T-helper 17 cell (primary cell): ENCODE measurements at places on chromosomes 6 and 20.

DNA sequence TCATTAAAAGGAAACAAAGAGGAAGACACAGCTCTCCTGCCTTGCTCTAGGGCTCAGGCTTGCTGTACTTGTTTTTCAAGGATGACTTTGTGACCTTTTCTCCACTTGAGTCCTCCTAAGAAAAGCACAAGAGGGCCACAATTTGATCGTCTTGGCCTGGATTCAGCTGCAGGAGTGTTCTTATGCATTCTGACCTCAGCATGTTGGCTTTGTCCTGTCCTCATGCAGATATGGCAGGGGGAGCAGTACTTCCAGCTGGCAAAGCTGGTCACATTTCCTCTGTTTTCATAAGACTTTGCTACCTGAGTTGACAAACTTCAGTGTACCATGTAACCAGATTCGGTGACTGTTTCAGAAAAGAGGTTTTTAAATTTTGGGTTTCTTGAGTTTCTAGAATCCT is 30.8 kb downstream of the KDM1B start:
- no peaks in the 10 kb centered on the region for H3K36me3 ChIP-seq
- H3K4me1 ChIP-seq: no peaks in the 10 kb centered on the region
- H3K4me3 ChIP-seq: no peak overlapping the region
- DNase-seq: no peak
- H3K27me3 ChIP-seq: no peaks in the 10 kb centered on the region

DNA sequence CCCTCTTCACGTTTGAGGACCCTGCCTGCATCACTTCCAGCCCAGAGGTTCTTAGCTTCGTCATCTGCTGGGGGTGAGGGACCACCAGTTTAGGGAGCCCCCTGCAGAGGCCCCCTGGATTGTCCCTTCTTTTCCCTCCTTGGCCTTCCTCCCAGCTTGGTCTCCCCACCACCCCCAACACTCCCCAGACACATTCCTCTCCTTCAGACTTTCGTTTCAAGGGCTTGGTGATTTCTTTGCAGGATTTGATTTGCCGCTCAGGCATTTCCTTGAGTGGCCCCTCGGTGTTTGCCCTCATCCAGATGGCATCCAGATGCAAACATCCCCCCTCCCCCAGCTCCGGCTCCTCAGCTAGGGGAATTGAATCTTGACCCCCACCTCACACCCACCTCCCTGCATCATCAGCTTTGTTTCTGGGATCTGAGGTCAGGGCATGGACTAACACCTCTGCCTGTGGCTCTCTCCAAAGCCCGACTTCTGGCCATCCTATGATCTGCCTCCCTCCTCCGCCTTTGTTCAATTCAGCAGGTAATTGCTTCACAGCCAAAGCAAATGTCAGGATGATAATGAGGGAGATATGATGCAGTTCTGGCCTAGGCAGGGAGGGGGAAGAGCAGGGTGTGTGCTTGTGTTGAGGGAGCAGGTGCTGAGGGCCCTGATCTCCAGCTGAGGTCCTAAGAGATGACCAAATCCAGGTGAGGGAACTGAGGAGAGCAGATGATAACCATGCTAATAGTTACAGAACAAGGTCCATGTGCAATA is 141.5 kb downstream of the VEGFA start:
- H3K36me3 ChIP-seq: no peaks in the 10 kb centered on the region
- H3K4me3 ChIP-seq: no peak overlapping the region
- H3K27me3 ChIP-seq: peaks cover 14% of the 10 kb centered on the region

DNA sequence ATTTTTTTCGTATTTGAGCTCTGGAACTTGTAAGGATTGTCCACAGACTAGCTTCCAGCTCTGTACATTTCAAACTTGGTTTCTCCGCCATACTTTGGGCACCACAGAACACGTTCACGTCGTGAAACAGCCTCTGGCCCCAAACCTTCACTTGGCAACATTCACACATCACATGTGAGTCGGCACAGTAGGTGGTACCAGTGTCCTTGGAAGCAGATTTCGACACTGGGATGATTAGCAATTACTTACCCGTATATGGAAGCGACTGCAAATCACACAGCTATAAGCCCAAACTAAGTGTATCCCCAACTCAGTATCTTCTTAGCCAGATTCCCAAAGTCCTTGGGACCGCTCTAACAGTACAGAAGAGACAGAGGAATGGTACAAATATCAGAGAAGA is 60.2 kb downstream of the MAFB start:
- H3K4me3 ChIP-seq: no peak overlapping the region
- no peak overlapping the region for H3K27ac ChIP-seq
- no peak for DNase-seq
- no peaks in the 10 kb centered on the region for H3K36me3 ChIP-seq
- H3K4me1 ChIP-seq: no peaks in the 10 kb centered on the region

DNA sequence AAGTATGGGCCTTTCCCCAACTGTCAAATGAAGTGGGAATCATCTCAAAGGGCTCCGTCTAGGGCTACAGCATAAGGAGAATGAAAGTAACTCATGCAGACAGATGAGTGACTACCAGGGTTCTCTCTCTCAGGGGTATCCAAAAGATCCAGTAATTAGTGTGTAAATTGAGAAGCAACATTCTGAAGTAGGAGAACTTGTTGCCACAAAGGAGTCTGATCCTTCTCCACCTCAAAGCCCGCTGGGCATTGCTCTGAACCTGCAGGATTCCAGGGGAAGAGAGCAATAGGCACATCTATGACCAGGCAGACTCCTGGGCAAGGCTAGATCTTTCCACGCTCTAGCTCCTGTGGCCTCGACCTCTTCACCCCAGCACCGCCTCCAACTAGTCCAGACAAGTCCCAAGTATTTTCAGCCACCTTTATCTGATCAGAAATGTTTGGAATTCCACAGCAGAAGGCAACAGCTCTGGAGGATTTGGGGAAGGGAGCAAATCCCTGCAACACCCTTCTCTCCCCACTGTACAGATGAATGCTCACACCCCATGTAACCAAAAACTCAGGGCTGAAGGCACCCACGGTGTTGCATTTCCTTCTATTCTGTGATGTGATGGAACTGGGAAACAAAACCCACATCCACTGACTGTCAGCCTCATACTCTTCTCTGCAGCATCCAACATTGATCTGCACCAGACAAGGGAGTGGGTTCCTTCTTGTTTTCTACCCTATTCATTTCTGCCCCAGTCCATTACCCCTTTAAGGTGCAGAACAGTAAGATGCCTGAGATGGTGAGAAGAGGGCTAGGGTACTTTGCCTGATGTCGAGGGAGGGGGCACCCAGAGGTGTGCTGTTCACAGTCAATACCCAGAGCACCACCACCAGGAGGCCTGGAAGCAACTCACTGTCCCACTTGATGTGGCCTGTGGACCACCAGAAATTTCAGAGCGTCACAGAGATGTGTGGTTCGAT is 41.0 kb downstream of the COX4I2 start:
- no peak for DNase-seq
- peak overlapping the region; percentile 74 for H3K4me3 ChIP-seq
- H3K27me3 ChIP-seq: no peaks in the 10 kb centered on the region
- peaks cover 11% of the 10 kb centered on the region for H3K36me3 ChIP-seq
- peaks cover 79% of the 10 kb centered on the region for H3K4me1 ChIP-seq
- H3K27ac ChIP-seq: peak overlapping the region; percentile 99

DNA sequence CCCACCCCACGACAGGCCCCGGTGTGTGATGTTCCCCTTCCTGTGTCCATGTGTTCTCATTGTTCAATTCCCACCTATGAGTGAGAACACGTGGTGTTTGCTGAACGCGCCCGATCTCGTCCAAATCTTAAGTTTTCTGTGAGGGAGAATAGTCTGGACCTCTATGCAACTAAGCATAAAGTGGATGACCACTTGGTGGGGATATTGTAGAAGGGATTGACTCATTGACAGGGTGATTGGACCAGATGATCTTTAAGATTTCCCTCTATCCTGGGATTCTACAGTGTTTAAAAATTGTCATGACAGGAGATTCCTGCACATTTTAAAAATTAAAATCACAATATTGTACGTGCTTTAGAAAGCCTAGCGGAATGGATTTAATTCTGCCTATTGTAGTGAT is 141.3 kb downstream of the TRMT11 start:
- H3K36me3 ChIP-seq: peaks cover 2% of the 10 kb centered on the region
- no peaks in the 10 kb centered on the region for H3K27me3 ChIP-seq
- H3K4me1 ChIP-seq: no peaks in the 10 kb centered on the region

GRCh38 chr6:84825461-84825860 is 61.1 kb upstream of the TBX18 start:
- no peaks in the 10 kb centered on the region for H3K36me3 ChIP-seq
- no peaks in the 10 kb centered on the region for H3K4me1 ChIP-seq
- H3K27ac ChIP-seq: no peak overlapping the region
- no peak overlapping the region for H3K4me3 ChIP-seq
- no peak for DNase-seq

DNA sequence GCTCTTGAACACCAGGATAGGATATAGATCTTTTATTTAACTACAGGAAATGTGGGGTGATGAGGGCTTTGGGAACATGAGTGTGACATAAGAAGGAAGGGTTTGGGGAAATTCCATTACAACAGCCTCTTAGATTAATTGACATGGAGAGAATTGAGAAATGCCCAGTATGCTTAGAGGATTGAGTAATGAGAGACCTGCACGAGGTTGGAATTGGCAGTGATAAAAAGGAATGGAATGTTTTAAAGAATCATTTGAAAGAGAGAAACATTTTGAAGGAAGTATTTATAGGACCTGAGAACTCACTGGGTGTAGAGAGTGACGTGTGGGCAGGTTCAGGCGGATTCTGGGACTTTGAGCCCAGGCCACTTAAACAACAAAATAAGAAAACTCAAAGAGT is 227.0 kb downstream of the BMP2 start:
- no peaks in the 10 kb centered on the region for H3K27me3 ChIP-seq
- H3K36me3 ChIP-seq: no peaks in the 10 kb centered on the region
- H3K4me3 ChIP-seq: no peak overlapping the region
- no peak overlapping the region for H3K27ac ChIP-seq
- no peak for DNase-seq

DNA sequence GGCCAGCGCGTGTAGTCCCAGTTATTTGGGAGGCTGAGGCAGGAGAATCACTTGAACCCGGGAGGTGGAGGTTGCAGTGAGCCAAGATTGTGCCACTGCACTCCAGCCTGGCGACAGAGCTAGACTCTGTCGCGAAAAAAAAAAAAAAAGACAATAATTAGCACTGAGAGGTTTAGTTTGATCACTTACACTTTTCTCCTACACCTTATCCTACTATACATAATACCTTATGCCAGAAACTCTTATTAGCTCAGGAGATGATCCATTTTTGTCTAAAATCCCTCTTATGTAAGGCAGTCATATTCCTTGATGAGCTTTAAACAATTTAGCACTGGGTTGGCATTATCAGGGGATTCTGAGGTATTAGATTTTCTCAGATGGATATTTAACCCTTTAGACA is 3.6 kb upstream of the MTFR2 start:
- H3K27me3 ChIP-seq: no peaks in the 10 kb centered on the region
- H3K36me3 ChIP-seq: peaks cover 4% of the 10 kb centered on the region
- peaks cover 40% of the 10 kb centered on the region for H3K4me1 ChIP-seq
- DNase-seq: no peak
- H3K27ac ChIP-seq: peak overlapping the region; percentile 96
- peak overlapping the region; percentile 62 for H3K4me3 ChIP-seq

- H3K27ac ChIP-seq: peak overlapping the region; percentile 100
- no peaks in the 10 kb centered on the region for H3K27me3 ChIP-seq
- H3K36me3 ChIP-seq: no peaks in the 10 kb centered on the region
Observed at GRCh38 chr6:142843361-142843760, 101.6 kb downstream of the HIVEP2 start.

- no peak overlapping the region for H3K27ac ChIP-seq
- peaks cover 15% of the 10 kb centered on the region for H3K4me1 ChIP-seq
- H3K4me3 ChIP-seq: no peak overlapping the region
- no peak for DNase-seq
- peaks cover 7% of the 10 kb centered on the region for H3K36me3 ChIP-seq
Observed at GRCh38 chr6:155274106-155274505, 10.3 kb downstream of the CLDN20 start.

DNA sequence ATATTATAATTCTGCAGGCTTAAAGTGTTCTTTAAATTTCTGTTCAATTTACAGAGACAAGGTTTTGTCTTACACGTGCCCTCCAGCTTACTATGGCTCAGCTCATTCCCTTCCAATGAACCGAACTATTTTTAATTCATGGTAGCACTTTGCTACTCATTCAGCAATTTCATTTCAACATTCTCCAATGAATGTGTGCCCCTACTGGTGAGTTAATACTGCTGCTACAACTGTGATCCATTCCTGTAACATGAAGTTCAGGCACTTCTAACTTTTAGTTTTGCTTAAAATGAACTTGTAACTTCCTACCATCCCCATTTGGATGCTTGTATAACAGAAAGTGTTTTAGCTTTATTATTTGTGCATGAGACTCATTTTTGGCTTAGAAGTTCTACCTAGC is 99.7 kb downstream of the F13A1 start:
- peaks cover 2% of the 10 kb centered on the region for H3K36me3 ChIP-seq
- H3K27me3 ChIP-seq: peaks cover 19% of the 10 kb centered on the region
- no peaks in the 10 kb centered on the region for H3K4me1 ChIP-seq
- no peak for DNase-seq

GRCh38 chr6:63371104-63371715 is 51.4 kb upstream of the LGSN start:
- H3K36me3 ChIP-seq: no peaks in the 10 kb centered on the region
- H3K27me3 ChIP-seq: peaks cover 6% of the 10 kb centered on the region
- DNase-seq: no peak
- H3K4me3 ChIP-seq: no peak overlapping the region

GRCh38 chr6:75363304-75363703 is 78.7 kb upstream of the TMEM30A start:
- no peak overlapping the region for H3K27ac ChIP-seq
- H3K36me3 ChIP-seq: peaks cover under 1% of the 10 kb centered on the region
- no peaks in the 10 kb centered on the region for H3K4me1 ChIP-seq
- H3K27me3 ChIP-seq: peaks cover 10% of the 10 kb centered on the region
- no peak overlapping the region for H3K4me3 ChIP-seq

DNA sequence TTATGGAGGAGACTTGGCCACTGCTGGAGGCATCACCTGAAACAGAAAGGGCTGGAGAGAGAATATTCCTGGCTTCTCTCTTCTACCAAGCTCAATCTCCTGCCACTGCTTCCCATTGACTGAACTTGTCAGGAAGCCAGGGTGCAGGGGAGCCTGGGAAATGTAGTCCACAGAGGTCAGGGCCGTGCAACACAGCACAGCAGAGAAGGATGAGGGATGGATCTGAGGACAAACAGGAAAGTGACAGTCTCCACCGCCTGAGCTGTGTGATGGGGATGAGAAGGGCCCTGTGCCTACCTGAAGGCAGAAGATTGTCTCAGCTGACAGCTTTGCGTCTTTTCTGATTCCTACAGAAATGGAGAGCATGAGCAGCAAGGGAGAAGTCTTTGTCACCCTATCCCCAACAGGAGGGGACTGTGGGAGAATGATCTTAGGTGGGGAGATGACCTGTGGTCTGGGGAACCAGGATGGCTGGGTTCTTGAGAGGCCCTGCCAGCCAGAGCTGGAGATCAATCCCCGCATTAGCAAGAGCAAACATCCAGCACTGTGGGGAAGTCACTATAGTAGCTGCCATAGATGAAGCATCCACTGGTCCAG is 114.2 kb downstream of the SNX5 start:
- no peak overlapping the region for H3K4me3 ChIP-seq
- peak overlapping the region; percentile 14 for H3K27ac ChIP-seq
- H3K27me3 ChIP-seq: peaks cover 4% of the 10 kb centered on the region
- no peak for DNase-seq
- peaks cover 23% of the 10 kb centered on the region for H3K4me1 ChIP-seq
